Caki2 (cell line): ENCODE measurements at places on chromosomes 11 and 22. TPM values are rescaled to one million over a fixed set of nuclear protein-coding genes. Genes with fewer than 3 reads are reported as not detected.
A peak's percentile ranks its signal among the peaks of the same experiment; 100 is the strongest.

The UBASH3B gene
- total RNA-seq = 29.4 and 31.6 TPM in 2 replicates

The ELP4 gene
- total RNA-seq = 31.7 and 35.3 TPM in 2 replicates

The CCDC89 gene
- total RNA-seq = 0.30 TPM in 1 of 2 replicates, not detected in the other

The HSCB gene
- total RNA-seq = 37.9 and 51.9 TPM in 2 replicates

The SPA17 gene
- total RNA-seq = 5.3 and 7.3 TPM in 2 replicates

The GDPD4 gene
- not detected in 2 replicates for total RNA-seq

The KCNJ1 gene
- 0.10 TPM in 1 of 2 replicates, not detected in the other for total RNA-seq

The HARBI1 gene
- total RNA-seq = 1.6 and 4.8 TPM in 2 replicates

GRCh38 chr11:34002420-34002819 is 49.1 kb upstream of the CAPRIN1 start:
- no peak for DNase-seq

GRCh38 chr11:62400281-62400680 is 18.6 kb upstream of the SCGB1A1 start:
- DNase-seq = no peak

GRCh38 chr11:124934862-124935547 is 842 bp downstream of the HEPACAM start:
- no peak for DNase-seq

GRCh38 chr11:130178441-130179339 is 19.1 kb downstream of the ST14 start:
- no peak for DNase-seq

DNA sequence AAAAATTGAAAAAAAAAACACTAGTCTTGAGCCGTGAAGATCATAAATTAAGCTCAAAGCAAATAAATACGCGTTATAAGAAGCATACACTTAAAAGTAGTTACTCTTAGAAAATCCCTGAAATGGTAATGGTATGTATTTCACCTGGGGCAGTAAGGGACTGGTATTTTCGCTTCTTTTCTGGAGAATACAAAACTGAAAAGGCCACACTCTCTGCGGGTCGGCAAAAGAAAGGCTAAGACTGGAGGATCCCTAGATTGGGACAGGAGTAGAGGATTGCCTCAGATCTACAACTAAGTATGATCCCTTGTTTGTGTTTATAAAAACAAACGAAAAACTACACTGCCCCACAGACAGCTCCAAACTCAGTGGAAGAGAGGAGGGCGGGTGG is 617 bp downstream of the TSG101 start:
- DNase-seq = no peak

DNA sequence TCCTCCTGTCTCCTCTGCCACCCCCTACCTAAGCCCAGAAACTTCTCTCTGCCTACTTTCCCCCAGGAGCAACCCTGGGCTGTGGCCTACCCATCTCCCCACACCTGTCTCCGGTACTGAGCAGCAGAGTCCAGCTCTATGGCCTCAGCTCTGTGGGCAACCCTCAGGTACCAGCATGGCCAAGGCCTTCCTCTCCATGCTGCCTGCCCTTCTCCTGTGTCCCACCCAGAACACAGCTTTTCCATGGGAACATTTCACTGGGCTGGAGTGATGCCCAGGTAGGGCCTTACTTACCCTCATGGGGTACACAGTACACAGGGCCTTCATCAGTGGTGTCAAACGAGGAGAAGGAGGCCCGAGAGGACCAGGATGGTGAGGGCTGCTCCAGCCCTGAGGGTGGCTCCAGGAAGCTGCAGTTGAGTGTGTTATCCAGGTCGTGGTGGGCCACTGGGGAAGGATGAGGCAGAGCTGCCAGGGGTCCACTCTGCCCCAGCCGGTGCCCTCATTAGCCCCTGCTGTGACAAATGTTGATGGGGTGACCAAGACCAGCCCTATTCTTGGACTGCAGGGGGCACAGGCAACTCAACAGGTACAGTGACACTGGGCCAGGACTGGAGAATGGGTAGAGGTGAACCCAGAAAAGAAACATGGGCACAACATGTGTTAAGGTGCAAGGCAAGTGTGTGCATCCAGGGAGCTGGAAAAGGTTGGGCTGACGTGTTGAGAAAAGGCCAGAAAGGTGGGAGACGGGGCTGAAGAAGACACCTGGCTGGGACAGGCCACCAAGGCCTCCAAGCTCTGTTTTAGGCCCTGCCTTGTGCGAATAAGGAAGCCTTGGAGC is 10.3 kb downstream of the SCARF2 start:
- DNase-seq = no peak

DNA sequence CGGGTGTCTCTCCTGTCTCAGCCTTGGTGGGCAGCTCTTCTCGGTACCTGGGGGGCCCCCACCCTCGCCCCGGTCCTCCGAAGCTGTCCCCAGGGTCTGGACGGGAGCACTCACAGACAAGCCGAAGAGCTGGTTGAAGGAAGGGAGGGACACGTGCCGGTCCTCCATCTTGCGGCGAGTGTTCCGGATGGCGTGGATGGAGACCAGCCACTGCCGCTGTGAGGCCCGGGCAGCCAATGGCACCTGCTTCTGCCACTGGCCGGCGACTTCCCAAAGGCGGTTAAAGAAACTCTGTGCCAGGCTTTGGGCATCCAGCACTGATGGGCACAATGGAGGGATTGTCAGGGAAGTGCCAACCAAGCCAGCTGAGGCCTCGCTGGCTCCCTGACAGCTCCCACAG is 18.7 kb downstream of the PPM1F start:
- DNase-seq = no peak

DNA sequence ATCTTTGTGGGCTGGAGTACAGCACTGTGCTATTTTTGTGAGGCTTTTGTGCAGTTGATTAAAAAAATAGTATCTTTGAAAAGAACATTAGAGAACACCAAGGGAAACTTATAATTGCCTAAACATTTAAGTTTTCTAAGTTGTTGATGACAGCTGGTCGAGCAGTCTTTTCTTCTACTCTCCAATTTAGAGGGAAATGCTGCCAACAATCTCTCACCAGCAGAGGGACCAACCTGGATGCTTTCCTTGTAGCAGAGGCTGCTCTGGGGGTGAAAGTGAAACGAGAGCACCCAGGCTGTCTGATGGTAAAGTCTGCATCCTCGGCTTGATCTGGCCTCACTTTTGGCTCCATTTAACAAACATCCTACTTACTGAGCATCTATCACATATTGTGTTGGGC is 1286.5 kb upstream of the TENM4 start:
- DNase-seq = no peak

- no peak for DNase-seq
These were observed 73.2 kb upstream of the PRR5 start for GRCh38 chr22:44628835-44629234.

- DNase-seq = peak; percentile 74
These were observed at the start of gene GRIA4 for GRCh38 chr11:105609832-105610781. Gene GRIA4 (plus strand): TSS chr11:105610073. CDS start chr11:105610998, 925 bp downstream.

GRCh38 chr22:37442537-37442936 is 15.3 kb upstream of the ELFN2 start:
- peak; percentile 31 for DNase-seq

DNA sequence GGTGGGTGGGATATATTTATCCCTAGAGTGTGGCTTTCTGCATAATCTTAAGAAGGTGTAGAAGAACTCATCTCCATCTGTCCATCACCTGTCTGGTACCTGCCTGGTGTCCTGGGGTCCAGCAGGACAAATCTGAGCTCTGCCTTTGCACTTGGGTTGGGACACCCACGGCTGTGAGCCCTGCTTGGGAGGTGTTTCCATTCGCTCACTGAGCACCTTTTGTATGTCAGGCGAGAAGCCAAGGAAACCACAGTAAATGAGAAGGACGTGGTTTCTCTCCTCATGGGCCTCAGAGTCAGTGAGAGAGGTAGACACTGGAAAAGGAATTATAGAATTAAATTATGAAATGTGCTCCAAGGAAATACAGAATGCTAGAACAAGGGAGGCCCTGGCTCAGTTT is 555.9 kb downstream of the MIAT start:
- DNase-seq = no peak

GRCh38 chr11:77026743-77027142 is 7.5 kb upstream of the B3GNT6 start:
- DNase-seq = no peak

GRCh38 chr22:35835998-35836691 is 118.5 kb downstream of the APOL5 start:
- DNase-seq = peak; percentile 81

DNA sequence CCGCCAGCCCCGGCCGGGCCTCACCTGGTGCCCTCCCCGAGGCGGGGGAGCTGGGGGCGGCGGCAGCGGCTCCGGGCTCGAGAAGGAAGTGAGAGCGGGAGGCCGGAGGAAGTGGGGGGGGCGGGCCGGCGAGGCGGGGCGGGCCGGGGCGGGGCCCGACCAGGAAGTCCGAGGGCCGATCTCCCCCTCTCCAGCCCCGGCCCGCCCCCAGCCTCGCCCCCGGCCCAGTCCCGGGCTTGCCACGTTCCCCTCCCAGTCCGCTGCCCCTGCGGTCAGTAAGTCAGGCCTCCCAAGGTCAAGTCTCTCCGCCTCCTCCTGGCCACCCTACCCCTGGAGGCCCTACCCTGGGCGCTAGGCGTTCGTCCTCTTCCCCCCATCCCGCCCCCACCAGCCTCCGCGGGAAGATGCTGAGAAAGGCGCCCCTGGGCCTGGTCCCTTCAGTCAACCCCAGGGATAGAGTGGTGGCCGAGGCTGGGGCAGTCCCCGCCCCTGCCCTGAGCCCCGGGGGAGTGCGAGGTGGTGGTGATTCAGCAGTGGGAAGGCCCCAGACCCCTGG is at the start of gene RHOG:
Gene RHOG, minus strand, starts transcription at position 90 of the 556 bp plus-strand sequence. CDS start 12,821 bp downstream, outside the sequence.
- DNase-seq = peak; percentile 78
